ENCODE measurements at places on chromosomes 2 and 18. TPM values are rescaled to one million over a fixed set of nuclear protein-coding genes. Genes with fewer than 3 reads are reported as not detected.

The CCDC148 gene
- 0.37 TPM for total RNA-seq

The KIAA2012 gene
- total RNA-seq, result not detected

The NGEF gene
- 6.2 TPM for total RNA-seq

The ARHGAP15 gene
- total RNA-seq, result not detected

The SPR gene
- 15.6 TPM for total RNA-seq

The RNF152 gene
- 1.2 TPM for total RNA-seq

The ASTL gene
- total RNA-seq, result not detected
